ENCODE measurements at places on chromosomes 11 and 22.

GRCh38 chr11:104390651-104391050, 226.7 kb upstream of the PDGFD start:
- DNase-seq = no peak

GRCh38 chr11:60116996-60117790, 28.7 kb downstream of the MS4A2 start:
- no peak for DNase-seq

DNA sequence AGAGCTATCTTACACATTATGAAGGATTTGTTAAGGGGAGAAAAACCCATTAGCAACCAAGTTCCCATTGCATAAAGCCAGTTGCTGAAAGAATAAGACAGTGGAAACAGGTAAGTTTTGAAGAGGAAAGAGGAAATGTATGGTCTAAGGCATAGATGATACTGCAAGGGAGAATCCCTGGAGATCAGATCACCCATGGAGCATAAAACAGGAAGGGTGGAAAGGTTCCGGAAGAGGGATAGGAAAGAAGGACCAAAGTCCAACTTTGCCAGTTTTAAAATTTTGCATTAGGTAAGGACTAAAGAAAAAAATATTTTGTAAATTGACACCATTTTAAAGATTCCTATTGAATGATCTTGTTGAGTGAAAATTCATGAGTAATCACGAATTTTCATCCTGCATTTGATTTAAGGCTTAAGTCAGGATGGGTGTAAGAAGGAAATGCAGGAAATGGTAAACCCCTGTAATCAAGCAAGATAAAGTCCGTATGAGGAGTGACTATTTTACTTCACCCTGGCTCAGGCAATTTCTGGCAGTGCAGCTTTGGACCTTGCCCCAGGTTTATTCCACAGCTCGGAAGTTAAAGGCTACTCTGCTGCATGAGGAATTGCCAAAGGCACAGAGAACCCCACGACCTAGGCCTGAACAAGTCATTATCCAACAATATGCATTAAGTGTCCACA, 70.9 kb downstream of the CCDC34 start:
- DNase-seq = no peak

DNA sequence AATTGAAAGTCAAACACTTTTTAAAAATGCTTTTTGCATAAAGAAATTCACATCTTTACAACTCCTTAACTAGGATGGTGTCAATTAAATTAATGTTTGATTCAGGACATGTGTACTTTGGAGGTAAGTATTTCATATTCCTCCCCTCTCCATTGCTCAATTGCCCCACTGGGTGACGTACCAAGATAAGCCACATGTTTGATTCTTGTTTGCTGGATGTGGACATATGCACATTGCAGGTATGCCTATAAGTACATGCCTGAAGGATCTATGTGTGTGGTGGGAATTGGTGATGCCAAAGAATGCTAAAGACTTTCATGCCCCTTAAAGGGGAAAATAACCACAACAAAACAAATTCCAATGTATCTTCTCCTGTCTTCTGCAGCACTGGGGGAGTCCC, 5.8 kb downstream of the CD44 start:
- no peak for DNase-seq

DNA sequence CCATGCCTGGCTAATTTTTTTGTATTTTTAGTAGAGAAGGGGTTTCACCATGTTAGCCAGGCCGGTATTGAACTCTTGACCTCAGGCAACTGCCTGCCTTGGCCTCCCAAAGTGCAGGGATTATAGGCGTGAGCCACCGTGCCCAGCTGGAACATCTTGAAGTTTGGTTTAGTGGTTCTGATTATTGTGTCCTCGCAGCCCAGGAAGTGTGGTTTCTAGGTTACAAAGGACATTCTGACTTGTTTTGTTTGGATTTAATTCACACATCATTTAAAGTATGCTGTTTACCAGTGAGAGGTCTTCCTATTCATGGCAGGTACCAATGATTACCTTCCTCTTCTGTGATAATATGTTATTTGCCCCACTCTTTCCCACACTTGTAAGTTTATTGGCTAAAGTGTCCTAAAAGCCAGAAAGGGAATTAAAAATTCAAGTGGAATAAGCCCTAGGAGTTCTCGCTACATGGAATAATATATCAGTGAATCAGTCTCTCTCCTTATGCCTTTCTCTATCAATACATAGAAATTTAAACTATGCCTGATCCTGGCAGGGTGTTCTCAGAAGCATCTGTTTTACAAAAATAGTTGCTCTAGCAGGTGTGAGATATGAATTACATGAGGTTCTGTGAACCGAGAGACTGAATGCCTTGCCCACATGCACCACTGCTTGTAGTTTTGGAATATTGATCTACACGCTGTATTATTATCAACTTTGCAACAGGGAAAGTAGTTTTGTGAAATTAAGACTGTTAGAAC, 263.1 kb downstream of the DDX10 start:
- DNase-seq = no peak

- peak; percentile 76 for DNase-seq
Observed at GRCh38 chr11:128725630-128726319, 31.9 kb downstream of the FLI1 start.

- DNase-seq = no peak
Observed at GRCh38 chr11:128210148-128210940, 377.0 kb downstream of the ETS1 start.

- DNase-seq = no peak
Observed at GRCh38 chr22:17578136-17578754, 14.9 kb downstream of the SLC25A18 start.

DNA sequence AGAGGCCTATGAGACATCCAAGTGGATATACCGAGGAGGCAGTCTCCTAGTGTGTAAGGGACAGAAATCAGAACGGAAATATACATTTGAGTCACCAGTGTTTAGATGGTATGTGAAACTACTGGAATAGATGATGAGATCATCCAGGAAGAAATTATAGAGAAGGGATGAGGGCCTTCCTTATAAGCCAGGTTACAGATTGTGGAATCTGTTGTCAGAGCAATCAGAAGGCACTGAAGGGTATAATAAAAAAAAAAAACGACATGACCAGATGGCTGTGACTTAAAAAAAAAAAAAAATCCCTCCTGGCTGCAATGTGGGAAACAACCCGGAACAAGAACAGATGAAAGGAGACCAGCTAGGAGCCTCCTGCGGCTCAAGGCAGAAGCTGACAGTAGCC, 2.7 kb downstream of the MAJIN start:
- DNase-seq = no peak

Data from activated naive CD4-positive, alpha-beta T cell treated with anti-CD3 and anti-CD28 coated beads, Interleukin-2, amount 10 ng/mL, durations not matched to agents 7 days and 5 days (primary cell).